ENCODE measurements at places on chromosomes 13 and 19. TPM values are rescaled to one million over a fixed set of nuclear protein-coding genes. Genes with fewer than 3 reads are reported as not detected.

GRCh38 chr19:47540748-47541147, 25.9 kb upstream of the NAPA start:
- peak; percentile 59 for DNase-seq

DNA sequence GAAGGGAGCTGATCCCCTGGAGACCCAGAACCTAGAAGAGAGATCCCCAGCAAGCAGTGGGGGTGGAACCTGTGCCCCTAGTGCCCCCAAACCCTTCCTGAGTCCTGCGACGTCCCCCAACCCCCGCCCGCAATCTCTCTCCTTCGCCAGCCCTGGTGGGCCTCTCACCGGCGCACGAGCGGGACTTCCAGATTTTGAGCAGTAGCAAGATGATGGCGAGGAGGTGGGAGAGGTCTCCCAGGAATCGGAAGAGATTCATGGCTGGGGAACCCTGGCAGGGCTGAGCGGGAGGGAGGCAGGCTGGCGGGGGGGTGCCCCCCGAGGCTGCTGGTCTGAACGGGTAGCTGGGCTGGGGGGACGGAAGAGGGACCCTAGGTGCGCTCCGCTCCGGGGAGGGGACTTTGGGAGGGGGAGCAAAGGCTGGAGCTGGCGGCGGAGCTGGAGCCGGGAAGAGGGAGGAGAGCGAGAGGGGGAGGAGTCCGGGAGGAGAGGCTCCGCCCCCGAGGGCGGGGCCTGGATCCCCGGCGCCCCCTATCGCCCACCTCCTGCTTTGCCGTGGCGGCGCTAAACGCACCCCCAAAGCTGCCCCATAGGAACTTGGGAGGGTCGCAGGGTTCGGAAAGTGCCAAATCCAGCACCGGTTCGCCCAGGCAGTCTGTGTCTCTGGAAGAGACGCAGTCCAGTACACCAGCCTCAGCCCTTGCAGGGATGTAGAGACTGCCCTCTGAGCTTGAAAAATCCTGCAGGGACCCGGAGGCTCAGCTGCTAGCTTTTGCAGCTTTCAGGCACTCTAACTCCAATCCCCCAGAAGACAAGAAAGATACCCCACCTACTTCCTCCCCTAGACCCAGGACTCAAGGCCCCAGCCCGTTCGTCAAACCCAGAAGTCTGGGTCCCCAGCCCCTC, at the start of gene KDELR1:
Gene KDELR1, minus strand, starts transcription at position 452 of the 906 bp plus-strand sequence. Its CDS starts 193 bp downstream, at position 259.
- peak; percentile 75 for DNase-seq

DNA sequence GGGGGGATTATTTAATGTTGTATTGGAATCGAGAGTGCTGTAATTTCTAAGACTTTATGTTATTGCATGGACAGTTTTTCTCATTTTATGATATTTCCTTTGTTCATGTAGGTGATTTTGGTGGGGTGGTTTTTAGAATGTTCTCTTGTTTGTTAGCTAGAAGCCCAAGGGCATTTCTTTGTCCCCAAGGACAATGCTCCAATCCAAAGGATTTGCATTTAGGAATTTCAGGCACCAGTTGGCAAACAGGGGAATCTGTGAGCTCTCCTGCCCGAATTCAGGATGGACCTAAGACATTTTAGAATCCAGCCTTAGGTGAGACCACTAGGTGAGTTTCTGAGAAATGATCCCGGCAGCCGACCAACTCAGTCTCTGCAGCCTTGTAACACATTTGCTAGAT, 324.9 kb downstream of the KCNRG start:
- no peak for DNase-seq

DNA sequence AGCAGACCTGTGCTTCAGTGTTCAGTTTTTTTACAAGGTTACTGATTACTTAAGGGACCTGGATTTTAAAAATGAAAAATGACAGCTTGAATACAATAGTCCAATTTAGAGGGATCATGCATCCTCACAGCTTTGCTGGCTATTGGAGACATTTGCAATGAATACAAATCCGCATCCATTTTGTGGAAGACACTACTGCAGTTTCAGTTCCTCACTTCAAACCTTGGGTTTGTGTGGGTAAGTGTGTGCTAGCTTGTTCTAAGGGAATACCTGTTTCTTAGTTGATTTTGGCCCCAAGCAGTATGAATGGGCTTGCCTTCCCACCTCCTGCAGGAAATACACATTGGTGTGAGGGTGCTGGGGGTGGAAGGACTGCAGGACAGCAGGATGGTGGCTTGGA, 222.4 kb downstream of the OLFM4 start:
- no peak for DNase-seq

The IL17D gene
- 0.95 TPM for total RNA-seq

- DNase-seq = no peak
These were observed 4.3 kb upstream of the RAP2A start for GRCh38 chr13:97429681-97430081.

The INSL3 gene
- total RNA-seq = not detected

GRCh38 chr13:35025314-35025713, 83.2 kb downstream of the NBEA start:
- DNase-seq = no peak

DNA sequence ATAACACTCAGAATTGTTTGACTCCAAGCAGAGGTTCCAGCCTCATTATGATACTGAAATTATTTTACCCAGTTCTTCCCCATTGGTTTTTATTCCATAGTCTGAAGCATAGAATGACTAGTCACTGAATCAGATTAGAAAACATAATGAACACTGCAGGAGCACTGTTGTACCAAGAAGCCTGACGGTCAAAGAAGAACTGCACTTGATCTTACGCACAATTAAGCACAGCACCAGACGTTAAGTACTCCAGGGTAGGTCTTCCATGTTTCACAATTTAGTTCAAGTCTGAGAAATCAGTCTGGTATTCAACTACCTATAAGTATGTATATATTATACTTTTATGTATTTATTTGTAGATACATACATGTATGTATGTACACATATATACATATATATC, 973.5 kb upstream of the SPRY2 start:
- DNase-seq = no peak

The CGB5 gene
- total RNA-seq = not detected

DNA sequence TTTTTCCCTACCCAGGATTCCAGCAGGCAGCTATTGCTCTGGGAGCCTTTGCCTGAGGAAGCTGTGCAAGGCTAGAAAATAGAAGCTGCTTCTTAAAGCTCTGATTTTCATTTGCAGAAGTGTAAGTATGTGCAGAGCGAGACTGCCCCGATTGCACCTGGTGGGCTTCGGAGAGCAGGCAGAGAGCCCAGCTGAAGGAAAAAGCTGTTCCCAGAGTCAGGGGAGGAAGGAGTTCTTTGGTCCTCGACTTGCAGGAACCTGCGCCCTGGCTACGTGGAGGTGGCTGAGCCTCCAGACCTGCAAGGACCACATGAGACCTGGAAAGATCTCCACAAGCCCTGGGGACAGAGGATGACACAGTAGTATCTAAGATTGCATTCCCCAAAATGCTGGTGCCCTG, 235.0 kb upstream of the ARGLU1 start:
- DNase-seq = no peak

GRCh38 chr13:99617474-99618255, 116.4 kb downstream of the TM9SF2 start:
- no peak for DNase-seq

- DNase-seq = peak; percentile 90
These were observed 31.7 kb downstream of the IER2 start for GRCh38 chr19:13181747-13182388.

GRCh38 chr13:113109151-113110047, 3.8 kb downstream of the F7 start:
- DNase-seq = no peak

DNA sequence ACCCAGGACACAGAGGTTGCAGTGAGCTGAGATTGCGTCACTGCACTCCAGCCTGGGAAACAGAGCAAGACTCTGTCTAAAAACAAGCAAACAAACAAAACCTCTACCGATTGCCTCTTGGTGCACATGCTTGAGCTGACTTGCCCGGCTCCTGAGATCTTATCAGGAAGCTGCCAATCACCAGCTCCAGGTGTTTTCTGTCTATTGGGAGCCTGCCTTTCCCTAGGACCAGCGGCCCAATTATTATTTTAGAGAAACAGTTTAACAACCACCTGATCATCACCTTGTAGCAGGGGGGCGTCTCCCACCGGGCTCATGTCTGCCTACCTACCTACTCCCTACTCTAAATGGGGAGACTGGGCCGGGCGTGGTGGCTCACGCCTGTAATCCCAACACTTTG, 10.8 kb downstream of the CLEC4M start:
- no peak for DNase-seq

The NHLRC3 gene
- 12.2 TPM for total RNA-seq

DNA sequence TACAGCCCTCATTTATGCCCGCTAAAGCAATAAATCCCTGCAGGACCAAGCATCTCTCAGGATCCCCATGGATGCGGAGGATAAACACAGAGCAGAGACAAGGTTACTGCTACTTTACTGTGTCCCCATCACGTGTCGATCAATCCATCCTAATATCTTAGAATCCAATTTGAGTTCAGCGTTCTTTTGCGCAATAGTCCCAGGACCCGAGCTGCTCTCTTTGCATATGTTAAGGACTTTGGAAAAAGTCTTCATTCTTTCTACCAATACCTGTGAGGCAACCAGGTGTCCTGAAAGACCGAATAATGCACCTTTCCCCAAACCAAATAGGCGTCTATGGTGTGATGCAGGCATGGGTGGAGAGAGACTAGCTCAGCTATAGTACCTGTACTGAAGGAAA, 38.0 kb upstream of the URAD start:
- DNase-seq = no peak

The CC2D1A gene
- 28.8 TPM for total RNA-seq

GRCh38 chr13:46982856-46983582, 86.2 kb upstream of the HTR2A start:
- DNase-seq = no peak
